NCI-H1436 treated with DMSO at 0.1 percent for 48 hours (cell line): ENCODE measurements at places on chromosomes 2 and 18.

GRCh38 chr18:45155526-45155925 is 459.8 kb upstream of the SLC14A2 start:
- DNase-seq: no peak

DNA sequence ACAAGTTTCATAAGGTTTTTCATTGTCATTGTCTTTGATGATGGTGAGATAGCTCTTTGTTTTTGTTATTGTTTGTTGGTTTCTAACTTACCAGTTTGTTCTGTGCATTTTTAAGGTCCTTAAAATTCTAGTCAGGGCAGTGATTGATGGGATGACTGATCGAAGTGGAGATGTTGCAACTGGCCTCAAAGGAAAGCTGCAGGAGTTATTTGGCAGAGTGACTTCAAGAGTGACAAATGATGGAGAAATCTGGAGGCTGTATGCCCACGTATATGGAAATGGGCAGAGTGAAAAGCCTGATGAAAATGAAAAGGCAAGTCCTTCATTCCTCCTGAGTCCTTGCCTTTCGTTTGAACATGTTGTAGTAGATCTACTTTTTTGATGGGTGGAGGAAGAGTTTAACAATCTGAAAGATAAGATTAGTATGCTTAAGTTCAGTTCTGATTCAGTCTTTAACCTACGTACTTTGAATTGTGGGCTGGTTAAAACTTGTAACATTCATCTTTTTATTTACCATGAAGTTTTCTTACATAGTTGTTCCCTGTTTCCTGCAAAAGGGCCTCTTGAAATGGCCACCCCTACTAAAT is 135.8 kb upstream of the LTBP1 start:
- no peak for DNase-seq

DNA sequence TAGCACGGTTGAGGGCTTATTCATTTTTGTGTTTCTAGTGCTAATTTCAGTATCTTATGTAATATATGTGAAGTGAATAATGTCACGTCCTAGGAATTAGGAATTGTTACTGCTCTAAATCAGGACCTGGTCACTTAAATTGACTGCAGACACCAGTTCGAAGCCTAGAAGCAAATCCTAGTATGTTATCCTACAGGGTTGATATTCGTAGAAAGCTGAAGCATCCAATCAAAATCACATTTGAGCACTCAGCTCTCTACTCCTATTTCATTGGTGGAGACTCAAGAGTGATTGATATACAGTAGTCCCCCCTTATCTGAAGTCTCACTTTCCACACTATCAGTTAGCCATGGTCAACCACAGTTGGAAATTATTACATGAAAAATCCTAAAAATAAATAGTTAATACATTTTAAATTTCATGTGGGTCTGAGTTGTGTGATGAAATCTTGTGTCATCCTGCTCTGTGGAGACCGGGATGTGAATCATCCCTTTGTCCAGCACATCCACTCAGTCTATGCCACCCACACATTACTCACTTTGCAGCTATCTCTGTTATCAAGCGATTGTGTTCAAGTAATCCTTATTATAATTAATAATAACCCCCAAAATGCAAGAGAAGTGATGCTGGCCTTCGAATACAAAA is 35.2 kb upstream of the SCN9A start:
- DNase-seq: no peak

- DNase-seq: no peak
Observed at GRCh38 chr2:112915300-112916144, 4.6 kb downstream of the IL37 start.

DNA sequence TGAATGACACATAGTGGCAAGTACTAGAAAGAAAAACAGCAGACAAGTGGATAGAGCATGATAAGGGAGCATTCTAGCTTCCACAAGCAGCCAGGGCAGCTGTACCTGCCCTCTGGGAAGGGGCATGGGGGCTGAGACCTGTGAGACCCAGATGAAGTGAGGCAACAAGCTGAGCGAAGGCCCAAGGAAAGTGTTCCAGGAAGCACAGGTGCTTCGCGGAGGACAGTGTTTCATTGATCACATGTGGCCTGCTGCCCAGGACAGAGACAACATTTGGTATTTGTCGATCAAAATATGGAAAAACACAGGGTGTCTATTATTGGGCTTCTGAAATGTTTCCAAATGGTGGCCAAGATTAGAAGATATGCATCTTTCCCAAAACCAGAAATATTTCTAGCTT is 149.1 kb downstream of the ZNF516 start:
- DNase-seq: no peak

DNA sequence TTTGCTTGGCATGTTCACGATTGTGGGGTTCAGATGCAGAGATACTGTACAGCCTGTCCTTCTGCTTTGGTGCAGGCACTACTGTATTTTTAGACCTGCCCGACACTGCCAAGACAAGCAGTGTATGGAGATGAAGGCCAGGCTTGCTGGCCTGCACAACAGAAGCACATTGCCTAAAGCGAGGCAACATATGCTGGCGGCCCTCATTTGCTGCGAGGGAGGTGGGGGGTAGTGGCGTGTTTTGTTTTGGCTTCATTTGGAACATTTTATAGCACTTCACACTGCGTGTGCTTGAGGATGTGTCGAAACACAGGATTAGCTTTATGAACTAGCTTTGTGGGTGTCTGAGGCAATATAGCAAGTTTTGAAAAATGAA is 27.0 kb downstream of the TMEM182 start:
- DNase-seq: no peak

GRCh38 chr2:167287212-167287611 is 398.9 kb downstream of the XIRP2 start:
- no peak for DNase-seq
